Activated B cell treated with CpG ODN at 0.5 μM for 24 hours (primary cell): ENCODE measurements at places on chromosomes 16 and 17. TPM values are rescaled to one million over a fixed set of nuclear protein-coding genes. Genes with fewer than 3 reads are reported as not detected.

Gene TSNAXIP1
- total RNA-seq, result 1.2 and 1.9 TPM in 2 replicates

DNA sequence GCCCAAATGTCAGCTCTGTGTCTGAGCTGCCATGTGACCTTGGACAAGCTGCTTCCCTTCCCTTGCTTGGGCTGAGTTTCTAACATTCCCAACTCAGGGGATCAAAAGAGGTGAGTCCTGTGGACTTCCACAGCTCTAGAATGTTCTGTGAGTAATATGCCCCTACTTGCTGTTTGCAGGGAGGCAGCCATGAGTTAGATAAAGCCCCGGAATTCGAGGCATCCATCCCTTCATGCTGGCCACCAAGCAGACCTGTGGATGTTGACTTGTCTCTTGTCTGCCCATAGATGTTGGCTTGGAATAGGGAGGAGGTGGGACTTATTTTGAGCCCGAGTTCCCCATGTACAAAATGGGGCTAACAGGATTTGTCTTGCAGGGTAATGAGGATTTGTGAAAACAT, 36.2 kb downstream of the KSR1 start:
- DNase-seq, result no peak

- DNase-seq, result no peak
Observed at GRCh38 chr16:72921620-72922019, 126.3 kb downstream of the ZFHX3 start.

- no peak for DNase-seq
Observed at GRCh38 chr17:42685831-42686230, 3.5 kb downstream of the CNTNAP1 start.

DNA sequence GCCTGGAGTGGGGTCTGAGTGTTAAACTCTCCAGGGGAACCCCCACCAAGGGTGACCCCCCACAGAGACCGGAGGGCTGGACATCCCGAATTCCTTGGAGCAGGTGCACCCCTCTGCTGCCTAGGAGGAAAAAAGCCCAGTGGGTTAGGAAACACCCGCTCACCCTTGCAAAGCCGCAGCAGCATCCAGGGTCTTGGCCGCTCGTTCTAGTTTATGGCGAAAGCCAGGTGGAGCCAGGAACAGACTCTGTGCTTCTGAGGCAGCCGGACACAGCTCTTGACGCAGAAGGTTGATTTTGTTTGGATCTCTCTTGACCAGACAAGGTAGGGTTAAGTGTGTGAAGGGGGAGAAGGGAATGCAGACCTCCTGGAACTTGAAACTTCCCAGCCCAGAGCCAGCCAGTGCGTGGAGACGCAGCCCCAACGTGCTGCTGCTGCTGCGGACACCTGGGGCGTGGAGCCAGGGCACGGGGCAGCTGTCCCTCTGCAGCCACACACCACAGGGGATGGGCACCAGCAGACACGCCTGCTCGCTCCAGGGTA, 154.5 kb downstream of the LAT start:
- no peak for DNase-seq

- no peak for DNase-seq
Observed at GRCh38 chr17:81354954-81355347, 40.3 kb upstream of the BAHCC1 start.
